ENCODE measurements at places on chromosomes 6 and 20. TPM values are rescaled to one million over a fixed set of nuclear protein-coding genes. Genes with fewer than 3 reads are reported as not detected.

- DNase-seq = no peak
Measured at GRCh38 chr20:58375759-58376352, 13.2 kb upstream of the VAPB start.

DNA sequence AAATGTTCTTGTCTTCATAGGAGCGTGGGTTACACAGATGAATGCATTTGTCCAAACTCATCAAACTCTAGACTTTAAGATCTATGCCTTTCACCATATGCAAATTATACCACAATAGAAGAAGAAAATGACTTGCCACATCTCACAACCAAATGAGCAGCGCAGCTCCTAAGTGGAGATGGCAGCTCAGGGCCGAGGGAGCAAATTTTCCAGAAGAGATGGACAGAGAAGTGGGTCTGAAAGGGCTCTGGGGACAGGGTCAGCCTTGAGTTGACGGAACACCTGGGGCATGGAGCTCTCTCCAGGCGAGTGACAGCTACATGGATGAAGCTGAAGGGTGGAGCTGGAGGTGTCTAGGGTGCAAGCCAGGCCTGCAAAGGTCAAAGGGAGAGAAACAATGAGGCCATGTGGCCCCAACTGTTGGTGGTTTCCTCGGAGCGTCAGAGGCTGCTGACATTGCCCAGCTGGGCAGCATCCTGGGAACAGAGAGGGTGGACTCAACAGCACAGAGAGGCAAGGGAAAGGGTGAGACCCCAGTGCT, 228.3 kb downstream of the NRN1 start:
- DNase-seq = no peak

Gene GRM4
- polyA plus RNA-seq = not detected

- DNase-seq = no peak
Measured at GRCh38 chr6:87102151-87102621, 7.3 kb upstream of the CGA start.

- no peak for DNase-seq
Measured at GRCh38 chr6:63140692-63141318, 70.5 kb upstream of the FKBP1C start.

DNA sequence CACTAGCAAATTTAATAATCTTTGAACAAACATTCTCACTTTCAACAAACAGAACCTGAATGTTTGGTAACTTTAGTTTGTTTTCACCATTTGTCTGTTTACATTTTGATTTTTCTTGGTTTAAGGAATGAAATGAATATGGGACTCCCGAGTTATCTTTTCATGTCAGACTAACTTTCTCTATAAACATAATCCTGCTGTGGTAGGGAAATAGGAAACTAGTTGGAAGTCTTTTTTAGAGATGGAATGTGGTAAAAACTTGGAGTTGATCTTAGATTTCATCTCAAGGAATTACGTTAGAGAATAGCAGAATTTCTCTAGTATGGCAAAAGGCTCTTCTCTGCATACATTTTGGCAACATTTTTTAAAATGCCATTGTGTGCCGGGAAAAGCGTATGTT, 206.5 kb downstream of the CDKAL1 start:
- no peak for DNase-seq

Data from AG04450 (cell line).